ENCODE measurements at places on chromosomes 12 and 14. TPM values are rescaled to one million over a fixed set of nuclear protein-coding genes. Genes with fewer than 3 reads are reported as not detected.

Gene CSRP2
- 2.8 TPM for total RNA-seq

Gene ITGA7
- total RNA-seq = 4.0 TPM

Gene MYF5
- not detected for total RNA-seq

Gene FOXN4
- total RNA-seq = not detected

Gene LRRC10
- not detected for total RNA-seq

Data from activated naive CD4-positive, alpha-beta T cell treated with anti-CD3 and anti-CD28 coated beads, Interleukin-2, amount 50 U/mL, for 72 hours (primary cell).